ENCODE measurements at places on chromosomes 12 and 14.

DNA sequence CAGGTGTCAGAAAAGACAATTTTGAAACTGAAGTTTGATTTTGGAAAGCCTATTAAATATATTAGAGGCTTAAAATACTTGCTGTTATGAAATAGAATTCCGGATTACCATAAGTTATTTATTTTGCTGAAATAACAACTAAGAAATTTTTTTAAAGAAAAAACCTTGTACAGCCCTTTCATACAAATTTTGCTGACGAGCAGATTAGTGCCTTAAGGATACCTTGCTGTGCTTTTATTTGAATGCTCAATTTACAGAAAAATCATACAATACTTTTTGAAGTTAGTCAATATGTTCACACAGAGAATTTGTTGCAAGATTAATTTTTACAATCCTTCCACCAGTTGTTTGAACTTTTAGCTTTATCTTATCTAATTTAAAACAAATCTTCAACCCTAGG, 29.5 kb upstream of the CLEC2D start:
- DNase-seq, result no peak

DNA sequence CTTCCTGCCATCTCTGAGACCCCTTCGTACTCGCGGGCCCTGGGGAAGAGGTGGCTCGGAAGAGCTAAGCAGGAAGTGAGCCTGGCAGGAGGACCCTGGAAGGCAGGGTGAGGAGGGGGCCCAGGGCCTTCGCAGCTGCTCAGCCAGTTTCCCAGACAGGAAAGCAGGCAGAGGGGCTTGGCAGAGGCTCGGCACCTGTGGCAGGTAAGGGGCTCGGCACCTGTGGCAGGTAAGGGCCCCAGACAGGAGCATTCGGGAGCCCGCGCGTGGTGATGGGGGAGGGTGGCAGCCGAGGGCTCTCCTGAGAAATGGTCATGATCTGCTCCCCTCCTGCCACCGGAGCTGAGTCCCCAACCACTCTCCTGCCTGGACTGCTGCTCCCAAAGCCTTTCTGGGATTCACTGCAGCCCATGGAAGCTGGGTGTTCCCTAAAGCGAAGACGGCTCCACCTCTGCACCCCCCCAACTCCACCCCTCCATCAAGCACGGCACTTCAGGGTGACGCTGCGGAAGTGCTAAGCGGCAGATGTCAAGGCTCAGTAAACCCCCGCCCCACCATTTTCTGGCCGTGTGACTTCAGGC, 63.2 kb downstream of the PRIMA1 start:
- no peak for DNase-seq

GRCh38 chr12:124147575-124147974, 147.3 kb upstream of the RFLNA start:
- no peak for DNase-seq

DNA sequence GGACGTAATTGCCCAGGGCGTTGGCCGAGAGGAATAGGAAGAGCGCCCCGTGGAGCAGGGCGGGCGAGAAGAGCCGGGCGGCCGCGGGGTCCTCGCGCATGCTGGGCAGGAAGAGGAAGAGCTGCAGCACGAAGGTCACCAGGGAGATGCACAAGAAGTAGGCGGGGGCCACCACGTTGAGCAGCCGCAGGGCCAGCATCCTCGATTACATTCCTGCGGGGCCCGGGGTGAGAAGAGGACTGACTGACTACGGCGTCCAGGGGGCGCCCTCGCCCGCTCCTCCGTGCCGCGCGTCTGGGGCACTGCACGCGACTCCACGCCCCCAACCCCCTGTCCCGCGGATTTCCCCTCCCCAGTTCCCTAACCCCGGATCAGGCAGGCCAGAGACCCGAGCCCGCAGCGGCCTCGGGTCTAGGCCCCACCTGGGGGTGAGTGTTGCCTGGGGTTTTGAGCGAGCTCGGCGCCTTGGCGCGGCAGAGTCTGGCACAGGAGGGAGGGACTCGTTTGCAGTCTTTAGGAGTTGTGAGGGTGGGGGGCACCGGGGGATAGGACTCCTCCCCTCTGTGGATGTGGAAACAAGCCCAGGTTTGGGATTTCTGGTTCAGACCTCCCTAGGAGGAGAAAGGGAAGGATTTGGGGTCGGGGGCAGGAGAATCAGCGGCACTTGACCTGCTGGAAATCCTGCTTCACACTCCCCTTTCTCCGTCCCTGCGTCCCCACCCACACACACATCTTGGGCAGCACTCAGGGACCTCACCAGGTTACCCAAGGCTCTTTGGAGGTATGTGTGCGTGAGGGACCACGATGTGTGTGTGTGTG, 1.8 kb downstream of the ZDHHC22 start:
- DNase-seq, result no peak

DNA sequence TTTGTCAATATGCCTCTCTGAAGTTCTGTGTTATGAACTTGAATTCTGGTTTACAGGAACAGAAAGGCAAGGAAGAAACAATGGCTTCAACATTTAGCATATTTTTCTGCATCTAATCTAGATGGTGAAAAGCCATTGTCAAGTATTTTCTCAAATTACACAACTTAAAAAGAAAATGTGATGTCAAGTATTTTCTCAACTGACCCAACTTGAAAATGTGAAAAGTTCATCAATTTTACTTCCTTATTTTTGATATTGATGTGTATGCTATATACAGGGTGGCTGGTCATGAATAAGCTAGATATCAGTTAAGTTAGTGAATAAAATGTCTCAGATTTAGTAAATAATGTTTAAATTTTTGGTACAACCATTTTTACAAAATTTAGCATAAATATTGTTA, 196.7 kb downstream of the ALX1 start:
- DNase-seq, result no peak

DNA sequence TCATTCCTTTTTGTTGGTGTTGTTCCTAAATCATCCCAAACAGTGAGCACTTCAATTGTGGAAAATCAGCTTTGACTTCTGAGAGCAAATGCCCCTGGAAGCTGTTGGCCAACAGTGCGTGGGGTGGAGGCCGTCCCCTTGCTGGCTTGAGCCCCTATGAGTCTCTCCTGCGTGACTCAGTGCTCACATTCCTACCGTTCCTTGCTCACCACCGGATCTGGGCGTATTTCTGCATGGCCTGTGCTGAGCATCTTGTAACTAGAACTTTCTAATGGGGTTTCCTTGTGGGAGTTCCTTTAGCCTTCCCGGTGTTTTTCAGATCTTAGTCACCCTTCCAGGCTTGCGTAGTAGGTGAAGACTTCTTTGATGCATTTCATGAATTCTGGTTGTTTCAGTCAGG, 14.7 kb downstream of the SERPINA1 start:
- peak; percentile 55 for DNase-seq

DNA sequence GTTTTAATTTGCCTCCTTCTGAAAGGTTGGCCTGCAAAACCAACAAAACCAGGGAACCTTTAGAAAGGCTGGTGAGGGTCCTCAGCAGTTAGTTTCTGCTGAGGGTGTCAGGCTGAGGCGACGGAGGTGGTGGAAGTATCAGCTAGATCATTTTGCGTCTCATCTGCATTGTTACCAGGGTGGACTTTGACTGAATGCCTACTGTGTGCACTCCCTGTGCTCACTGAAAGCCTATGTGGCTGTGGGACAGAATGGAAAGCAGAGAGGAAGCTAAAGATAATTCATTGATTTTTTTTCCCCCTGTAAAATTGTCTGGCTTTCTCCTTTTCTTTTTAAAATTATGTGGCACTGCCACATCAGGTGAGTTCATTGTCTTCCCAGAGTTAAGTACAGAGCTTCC, 68.4 kb upstream of the SRSF5 start:
- DNase-seq, result no peak

DNA sequence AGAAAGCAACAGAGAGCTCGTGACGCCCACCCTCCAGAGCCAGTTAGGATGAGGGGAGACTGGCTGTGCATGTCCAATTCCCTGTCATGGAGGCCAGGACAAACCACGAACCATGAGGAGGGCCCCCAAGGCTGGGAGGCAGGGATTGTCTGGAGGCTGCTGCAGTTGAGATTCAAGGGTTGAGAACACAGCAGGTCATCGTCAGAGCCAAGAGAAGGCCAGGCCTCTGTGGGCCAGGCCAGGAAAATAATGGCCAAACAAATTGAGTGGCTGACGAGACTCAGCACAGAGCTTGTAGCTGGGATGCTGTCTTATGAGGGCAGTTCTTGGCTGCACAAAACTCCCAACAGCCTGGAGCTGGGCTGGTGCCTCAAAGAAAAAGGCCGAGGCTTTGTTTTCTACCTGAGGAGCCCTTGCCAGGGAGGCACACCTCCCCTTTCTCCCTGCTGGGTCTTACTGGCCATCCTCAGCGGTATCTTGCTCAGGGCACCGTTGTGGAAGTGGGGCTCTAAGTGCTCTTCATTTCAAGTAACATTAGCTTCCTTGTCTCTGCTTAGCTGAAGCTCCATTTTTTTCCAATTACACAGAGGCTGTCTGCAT, 665.9 kb downstream of the BCL11B start:
- no peak for DNase-seq

DNA sequence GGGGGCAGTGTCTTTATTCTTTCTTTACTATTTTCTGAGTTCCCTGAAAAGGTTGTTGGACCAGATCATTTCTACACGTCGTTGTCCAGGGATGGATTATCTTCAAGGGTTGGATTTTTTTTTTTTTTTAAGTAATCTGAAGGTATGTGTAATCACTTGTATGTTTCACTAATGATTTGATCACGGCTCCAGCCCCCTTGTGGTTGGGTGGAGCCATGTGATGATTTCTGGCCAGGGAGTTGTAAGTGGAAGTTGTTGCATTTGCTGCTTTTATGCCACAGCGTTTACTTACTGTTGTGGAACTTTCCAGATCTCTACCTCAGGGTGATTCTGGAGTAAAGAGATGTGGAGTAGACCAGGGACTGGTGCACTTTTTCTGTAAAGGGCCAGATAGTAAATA, 390.3 kb downstream of the AACS start:
- DNase-seq, result no peak

DNA sequence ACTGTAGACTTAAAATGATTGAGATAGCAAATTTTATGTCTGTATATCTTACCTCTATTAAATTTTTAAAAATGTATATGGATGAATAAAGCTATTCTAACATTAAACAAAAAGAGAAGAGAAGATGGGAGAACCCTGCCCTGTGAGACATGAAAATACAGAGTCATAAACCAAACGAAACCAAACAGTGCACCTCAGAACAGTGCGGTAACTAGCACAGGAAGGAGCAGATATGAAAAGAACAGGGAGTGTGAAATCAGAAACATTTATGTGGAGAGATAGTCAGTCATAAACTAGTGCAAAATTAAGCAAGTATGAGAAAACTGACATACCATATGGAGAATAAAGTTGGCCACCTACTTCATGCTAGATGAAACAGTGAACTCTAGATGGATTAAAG, 135.1 kb downstream of the ERC1 start:
- no peak for DNase-seq

DNA sequence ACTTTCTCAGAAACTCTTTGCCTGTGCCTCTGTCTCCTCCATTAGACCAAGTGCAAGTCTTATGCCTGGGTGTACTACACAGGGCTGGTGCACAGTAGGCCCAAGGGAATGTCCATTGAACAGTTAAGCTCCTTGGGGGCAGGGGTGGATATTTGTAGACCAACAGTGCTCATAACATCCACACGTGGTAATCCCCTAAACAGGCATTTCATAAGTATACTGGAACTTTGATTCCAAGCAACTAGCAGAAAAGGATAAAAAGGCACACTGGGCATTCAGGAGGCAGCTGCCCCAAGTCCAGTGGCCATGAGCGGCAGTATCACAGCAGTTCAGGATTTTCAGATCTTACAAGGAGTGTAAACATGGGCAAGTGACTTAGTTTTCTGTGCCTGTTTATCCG, 16.8 kb downstream of the NUAK1 start:
- DNase-seq, result no peak

DNA sequence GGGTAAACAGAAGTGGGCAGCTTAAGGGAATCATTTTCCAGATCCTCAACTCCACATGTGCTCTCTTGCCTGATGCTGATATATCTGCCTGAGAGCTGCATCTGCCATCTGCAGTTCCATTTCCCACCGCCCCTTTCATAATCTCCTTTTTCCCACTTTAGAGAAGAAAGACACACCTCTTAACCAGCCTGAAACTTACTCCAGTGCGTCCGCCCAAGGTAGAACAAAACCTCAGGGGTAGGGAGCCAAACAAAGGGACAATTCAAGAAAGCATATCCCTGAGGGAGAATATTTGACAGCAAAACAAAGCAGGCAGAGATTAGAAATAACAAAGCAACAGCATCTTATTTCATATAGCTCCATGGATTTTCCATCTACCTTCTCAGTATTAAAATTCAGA, 4.3 kb downstream of the MDM1 start:
- DNase-seq, result no peak

DNA sequence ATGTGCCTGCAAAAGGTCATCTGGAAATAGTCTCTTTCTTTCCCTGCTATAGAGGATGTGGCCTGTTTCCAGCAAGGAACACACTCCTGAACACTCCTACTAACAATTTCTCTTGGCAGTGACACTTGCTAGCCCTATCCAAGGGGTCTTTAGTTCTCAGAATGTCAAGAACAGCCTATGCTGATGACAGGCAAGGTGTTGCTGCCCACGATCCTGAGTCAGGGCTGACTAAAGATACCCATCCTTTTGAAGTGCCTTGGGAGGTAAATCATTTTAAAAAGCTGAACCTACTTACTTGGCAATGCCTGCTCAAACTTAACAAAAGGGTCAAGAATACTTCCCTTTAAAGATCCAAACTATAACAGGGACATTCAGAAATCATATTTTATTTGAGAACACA, 1146.4 kb downstream of the VRK1 start:
- no peak for DNase-seq

- no peak for DNase-seq
These were observed 93.0 kb upstream of the PRKD1 start for GRCh38 chr14:30020687-30021086.

Data from tibial nerve (tissue), 4 donors.